NCI-H345 (cell line): ENCODE measurements at places on chromosomes 13 and 19.

GRCh38 chr19:41420101-41420880 lies 6.9 kb downstream of the B3GNT8 start:
- no peak for DNase-seq

DNA sequence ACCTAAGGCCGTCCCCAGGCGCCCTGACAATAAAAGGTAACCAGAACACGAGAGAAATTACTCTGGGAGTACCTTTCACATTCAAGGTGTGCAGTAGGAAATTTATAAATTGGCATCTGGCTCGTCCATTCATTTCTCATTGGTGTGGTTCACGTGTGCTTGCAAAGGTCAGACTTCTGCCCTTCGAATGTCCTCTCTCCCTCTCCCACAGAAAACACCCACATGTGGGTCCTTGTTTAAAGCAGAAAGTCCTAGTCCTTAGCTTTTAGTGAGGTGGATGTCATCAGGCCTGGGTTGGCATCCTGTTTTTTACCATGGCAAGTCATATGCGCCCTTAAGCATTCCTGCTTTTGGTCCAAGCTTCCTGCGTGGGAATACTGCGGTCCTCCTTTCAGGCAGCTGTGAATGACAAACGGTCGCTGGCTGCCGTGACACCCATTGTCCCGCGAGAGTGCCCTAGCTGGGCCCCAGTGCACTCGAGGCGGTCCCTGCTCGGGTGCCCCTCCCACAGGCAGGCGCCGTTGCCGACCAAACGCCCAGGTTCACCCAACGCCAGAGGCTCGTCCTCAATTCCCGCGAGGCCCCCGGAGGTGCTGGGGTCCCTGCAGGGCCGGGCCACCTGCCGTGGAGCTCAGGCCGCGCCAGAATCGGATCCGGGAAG lies at the start of gene NUDT19:
TSS of gene NUDT19 (plus strand) at position 531 of the 661 bp plus-strand sequence. CDS start 140 bp downstream, outside the sequence.
- DNase-seq: peak; percentile 99

DNA sequence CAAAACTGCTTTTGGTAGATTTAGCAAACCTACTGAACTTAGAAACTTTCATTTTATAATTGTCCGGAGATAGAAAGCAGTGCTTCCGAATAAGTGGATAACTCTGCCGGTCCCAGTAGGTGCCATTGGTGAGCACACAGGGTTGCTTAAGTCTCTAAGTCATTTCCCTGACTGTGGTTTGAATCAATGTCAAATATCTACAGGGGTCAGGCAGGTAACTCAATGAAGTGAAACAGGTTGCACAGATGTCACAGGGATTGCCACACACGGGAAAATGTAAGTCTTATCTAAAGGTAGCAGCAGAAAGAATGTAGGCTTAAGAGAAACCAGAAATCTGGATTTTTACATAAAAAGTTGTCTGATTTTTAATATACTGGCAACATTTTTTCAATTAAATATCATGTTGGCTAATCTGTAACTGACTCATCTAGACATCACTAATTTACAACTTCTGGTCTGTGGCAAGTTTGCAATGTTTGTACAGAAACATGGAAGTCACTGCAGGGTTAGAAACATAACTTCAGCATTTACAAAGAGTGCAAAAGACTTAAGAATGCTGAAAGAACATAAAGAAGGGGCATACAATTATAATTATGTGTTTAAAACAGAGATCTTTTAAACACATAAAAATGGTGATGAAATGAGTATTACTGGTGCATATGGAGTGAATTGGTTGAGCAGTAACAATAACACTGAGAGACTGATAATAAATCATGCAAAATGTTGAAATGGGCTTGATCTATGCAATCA lies 14.3 kb upstream of the LRRC63 start:
- DNase-seq: no peak

GRCh38 chr19:33578697-33579096 lies 43.1 kb upstream of the CHST8 start:
- DNase-seq: no peak
